CD8-positive, alpha-beta memory T cell (primary cell): ENCODE measurements at places on chromosomes 1 and 21. TPM values are rescaled to one million over a fixed set of nuclear protein-coding genes. Genes with fewer than 3 reads are reported as not detected.

Gene MROH7
- not detected for total RNA-seq

Gene C1orf210
- total RNA-seq, result not detected

Gene B3GALT2
- 2.4 TPM for total RNA-seq

Gene SV2A
- 5.6 TPM for total RNA-seq

Gene CTSS
- 30.9 TPM for total RNA-seq

Gene BCL2L15
- total RNA-seq, result 1.2 TPM

Gene IL12RB2
- 35.1 TPM for total RNA-seq

Gene KRTAP21-2
- not detected for total RNA-seq
